ENCODE measurements at places on chromosomes 1 and 21.

GRCh38 chr1:36034692-36035091 lies 49.2 kb upstream of the TEKT2 start:
- peak; percentile 19 for DNase-seq

GRCh38 chr1:30185809-30186208 lies 537.6 kb downstream of the MATN1 start:
- DNase-seq = no peak

- DNase-seq = no peak
These were observed 4.2 kb downstream of the ST6GALNAC5 start for GRCh38 chr1:76871355-76871974.

DNA sequence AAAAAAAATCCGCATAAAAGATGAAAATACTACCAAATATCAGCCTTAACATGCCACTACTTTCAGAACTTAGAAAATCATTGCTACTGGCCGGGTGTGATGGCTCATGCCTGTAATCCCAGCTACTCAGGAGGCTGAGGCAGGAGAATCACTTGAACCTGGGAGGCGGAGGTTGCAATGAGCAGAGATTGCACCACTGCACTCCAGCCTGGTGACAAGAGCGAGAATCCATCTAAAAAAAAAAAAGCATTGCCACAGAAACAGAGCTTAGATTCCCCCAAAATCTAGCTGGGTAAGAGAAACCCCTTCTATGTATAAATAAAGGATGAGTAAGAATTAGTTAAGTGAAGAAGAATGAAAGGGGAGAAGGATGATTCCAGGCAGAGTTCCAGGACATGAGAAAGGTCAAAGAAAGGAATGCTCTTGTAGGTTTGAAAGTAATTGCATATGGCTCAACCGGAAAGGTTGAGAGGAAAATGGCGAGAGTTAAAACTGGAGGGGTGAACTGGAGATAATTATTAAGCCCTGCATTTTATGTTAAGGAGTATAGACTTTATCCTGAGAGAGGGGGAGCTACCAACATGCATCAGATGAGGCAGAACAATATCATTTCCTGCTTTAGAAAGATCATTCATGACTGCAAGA lies 19.7 kb upstream of the NRDC start:
- DNase-seq = peak; percentile 68

- DNase-seq = no peak
These were observed 174.6 kb downstream of the RWDD3 start for GRCh38 chr1:95408507-95409136.

GRCh38 chr1:61124078-61124477 lies 41.7 kb downstream of the NFIA start:
- DNase-seq = no peak

DNA sequence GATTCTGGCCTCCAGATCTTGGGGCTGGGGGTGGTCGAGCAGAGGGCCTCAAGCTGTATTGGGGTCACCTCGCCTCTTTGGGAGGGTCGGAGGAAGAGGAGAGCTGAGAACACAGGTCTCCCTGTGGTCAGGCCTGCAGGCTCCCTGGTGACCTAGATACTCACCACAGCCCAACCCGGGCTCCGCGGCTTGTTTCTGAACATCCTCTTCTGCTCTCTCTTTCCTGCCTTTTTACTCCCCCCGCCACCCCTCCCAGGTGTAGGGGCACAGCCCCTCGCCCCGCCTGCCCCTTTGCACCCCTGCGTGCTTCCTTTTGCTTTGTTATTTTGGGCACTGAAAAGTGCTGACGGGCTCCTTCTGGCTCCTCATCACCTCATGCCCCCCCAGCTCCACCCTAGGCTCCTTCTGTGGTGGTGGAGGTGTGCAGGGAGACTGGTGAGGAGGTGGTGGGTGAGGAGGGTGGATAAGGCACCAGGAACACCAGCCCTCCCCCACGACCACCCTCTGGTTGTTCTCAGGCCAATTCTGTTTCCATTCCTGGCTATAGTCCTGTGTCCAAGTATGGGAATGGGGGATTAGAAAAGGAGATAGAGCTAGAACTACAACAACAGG lies 10.6 kb upstream of the LINGO4 start:
- DNase-seq = no peak

- no peak for DNase-seq
These were observed 29.0 kb downstream of the RBM11 start for GRCh38 chr21:14244911-14245310.

DNA sequence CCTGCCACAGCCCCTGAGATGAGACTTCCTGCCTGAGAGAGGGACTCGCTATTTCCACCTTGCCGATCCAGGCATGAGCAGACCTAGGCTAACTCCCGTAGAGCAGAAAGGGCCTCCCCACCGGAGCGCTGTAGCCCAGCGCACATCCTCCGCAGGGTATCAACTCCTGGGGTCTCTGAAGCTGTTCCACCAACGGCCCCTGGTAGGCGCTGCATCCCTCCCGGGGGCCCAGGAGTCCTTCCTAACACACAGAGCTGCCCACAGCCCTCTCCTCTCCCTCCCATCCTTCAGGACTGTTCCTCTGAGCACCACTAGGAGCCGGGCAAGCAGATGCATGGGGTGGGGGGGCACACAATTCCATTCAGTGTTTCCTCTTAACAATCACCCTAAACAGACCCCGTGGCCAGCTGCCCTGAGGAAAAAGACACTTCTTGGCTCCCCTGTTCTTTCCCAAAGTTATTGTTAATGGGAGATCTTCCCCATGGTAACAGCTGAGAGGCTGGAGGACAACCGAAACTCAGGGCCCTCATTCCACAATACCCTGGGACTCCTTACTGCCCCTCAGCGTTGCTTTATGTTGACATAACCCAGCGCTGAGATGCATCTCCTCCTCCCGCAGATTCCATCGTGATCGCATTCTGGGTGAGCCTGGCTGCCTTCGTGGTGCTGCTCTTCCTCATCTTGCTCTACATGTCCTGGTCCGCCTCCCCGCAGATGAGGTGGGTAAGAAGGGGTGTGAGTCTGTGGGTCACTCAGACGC lies 7.5 kb downstream of the MRAP start:
- DNase-seq = no peak

GRCh38 chr1:22437573-22437972 lies 14.1 kb upstream of the ZBTB40 start:
- no peak for DNase-seq

- no peak for DNase-seq
These were observed 89.7 kb upstream of the ADAR start for GRCh38 chr1:154697710-154698109.

DNA sequence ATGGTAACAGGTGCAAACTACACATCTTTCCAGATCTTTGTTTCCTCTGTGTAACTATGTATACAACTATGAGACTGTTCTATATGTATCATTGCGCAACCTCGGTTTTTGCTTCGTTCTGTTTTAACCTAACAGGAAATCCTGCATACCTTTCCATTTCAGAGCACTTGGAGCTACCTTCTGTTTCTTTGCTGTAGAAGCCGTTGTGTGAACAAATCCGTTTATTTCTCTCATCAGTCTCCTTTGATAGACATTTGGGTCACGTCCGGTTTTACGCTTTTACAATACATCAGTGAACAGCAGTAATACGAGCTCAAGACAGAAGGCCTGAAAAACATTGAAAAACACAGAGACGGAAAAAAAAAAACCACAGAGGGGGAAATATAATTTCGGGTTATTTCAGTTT lies 10.5 kb downstream of the ATP5IF1 start:
- no peak for DNase-seq

- peak; percentile 33 for DNase-seq
These were observed 4.7 kb upstream of the CCDC24 start for GRCh38 chr1:43986712-43987111.

DNA sequence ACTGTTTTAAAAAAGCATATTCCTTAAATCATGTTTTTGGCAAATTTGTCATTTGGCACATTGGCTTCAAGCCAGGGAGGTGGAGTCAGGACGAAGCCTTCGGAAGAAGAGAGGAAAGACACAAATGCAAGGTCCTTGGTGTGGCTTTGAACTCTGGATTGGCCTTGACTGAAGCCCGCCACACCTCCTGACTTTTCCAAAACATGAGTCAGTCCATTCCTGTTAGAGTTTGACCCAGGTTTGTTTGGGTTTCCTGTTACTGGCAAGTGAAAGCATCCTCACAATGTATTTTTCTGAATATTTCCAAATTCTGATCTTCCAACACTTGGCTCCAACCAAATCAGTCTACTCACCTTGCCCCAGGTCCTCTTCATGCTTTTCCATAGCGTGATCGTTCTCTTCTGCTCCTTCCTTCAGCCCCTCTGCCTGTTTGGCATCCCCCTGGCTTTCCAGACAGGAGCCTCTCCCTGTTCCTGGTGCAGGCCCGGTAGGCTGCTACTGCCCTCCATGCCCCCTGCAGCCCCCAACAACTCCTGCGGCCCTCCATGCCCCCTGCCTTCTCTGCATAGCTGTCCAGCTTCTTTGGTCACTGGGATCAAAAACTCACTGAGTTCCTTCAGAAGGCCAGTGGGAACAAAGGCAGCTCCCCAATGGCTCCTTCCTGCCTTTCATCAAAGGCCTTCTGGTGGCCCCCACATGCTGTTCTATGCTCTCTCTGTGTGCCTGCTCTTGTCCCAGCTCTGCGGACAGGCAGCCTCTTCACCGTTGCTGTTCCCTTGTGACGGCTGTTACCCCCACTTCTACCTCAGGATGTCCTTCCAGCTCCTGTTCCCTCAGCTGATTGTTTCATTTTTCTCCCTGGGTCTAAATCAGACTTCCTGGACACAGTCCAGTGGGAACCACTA lies 30.4 kb upstream of the SLC30A1 start:
- no peak for DNase-seq

DNA sequence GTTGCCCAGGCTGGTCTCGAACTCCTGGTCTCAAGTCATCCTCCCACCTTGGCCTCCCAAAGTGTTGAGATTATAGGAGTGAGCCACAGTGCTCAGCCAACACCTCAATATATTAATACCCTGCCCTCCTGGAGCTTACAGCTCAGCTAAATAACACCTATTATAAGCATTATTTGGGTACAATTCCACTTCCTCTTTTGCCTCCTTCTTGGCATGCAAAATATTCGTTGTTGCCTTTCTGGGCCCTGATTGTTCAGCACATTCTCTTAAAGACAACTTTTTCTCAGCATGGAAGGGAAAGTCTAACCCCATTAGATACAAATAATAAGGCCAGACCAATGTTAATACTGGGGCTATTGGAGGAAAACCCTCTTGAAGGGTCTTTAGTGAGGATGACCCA lies 2.8 kb downstream of the PAQR7 start:
- DNase-seq = no peak

GRCh38 chr1:195278644-195279043 lies 1329.6 kb downstream of the KCNT2 start:
- DNase-seq = no peak

DNA sequence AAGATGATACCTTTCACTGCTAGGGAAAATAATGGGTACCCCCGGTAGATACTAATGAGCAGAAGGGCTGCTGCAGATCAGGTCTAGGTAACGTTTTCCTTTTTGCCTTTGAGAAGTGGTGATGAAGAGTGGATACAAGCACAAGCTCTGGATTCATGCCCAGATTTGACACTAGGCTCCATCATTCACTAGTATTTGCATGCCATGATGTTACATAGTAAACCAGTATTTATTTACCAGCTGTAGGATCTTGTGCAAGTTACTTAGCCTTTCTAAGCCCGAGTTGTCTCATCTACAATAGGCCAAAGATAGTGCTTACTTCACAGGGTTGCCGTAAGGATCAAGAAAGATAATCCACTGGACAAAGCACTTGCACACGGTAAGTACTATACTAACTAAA lies 14.2 kb downstream of the PTPN14 start:
- DNase-seq = no peak

GRCh38 chr21:22260274-22260673 lies 1262.1 kb downstream of the NCAM2 start:
- DNase-seq = no peak

GRCh38 chr1:207309745-207310273 lies 11.7 kb upstream of the CD55 start:
- DNase-seq = peak; percentile 57

DNA sequence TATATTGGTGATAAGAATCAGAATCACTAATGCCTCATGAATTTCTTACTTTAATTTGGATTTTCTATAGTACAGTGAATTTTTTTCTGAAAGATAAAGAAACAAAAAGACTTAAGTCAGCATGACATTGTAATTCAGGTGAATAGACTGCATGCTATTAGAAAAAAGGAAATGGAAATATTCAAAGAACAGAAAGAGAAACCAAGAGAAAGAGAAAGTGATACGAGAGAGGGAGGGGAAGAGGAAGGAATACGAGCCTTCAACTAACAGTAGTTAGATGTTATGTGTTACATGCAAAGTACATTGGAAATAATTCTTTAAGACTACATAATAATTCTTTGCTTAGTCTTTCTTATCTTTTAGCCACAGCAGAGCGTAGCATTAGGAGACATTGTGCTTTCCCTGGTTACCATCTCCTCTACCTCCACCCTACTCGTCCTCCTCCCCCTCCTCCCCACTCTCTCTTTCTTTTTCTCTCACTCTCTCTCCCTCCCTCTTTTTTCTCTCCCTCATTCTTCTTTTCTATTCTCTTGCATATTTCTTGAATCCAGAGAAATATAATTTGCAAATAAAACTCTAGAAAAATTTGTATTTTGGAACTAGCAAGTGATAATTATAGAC lies 46.4 kb upstream of the ADGRL4 start:
- DNase-seq = no peak

- DNase-seq = no peak
These were observed 1.9 kb downstream of the DMRTA2 start for GRCh38 chr1:50421366-50421748.

DNA sequence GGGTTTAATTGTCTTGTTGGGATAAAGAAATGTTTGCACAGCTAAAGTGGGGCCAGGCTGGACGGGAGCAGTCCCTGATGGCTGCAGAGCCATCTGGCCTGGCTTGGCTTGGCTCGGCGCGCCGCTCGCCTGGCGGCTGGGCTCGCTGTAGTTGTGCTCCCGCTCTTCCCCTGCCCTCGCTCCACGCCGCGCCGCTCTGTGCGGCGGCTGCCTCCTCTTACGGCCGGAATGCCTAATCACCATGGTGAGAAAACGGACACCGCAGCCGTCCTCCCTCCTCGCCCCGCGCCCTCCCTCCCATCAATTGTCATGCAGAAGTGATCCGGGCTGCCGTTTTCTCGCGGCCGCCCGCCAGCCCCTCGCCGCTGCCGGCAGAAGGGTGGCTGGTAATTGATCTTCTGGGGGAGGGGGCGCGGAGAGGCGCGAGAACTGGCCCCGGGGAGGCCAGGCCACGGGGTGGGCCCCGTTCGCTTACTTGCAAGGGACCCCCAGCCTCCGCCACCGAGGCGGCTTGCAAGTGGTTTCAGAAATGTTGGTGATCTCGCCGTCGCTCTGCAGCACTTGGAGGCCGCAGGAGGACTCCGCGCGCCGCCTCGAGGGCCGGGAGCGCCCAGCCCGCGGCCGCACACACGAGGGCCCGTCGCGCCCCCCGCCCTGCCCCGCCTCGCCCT lies 12.4 kb downstream of the RNF220 start:
- peak; percentile 74 for DNase-seq

GRCh38 chr1:39173119-39173994 lies 31.1 kb upstream of the MACF1 start:
- DNase-seq = no peak

GRCh38 chr1:1150100-1150499 lies 23.6 kb upstream of the TTLL10 start:
- no peak for DNase-seq

GRCh38 chr21:22352088-22352487 lies 1353.9 kb downstream of the NCAM2 start:
- no peak for DNase-seq

DNA sequence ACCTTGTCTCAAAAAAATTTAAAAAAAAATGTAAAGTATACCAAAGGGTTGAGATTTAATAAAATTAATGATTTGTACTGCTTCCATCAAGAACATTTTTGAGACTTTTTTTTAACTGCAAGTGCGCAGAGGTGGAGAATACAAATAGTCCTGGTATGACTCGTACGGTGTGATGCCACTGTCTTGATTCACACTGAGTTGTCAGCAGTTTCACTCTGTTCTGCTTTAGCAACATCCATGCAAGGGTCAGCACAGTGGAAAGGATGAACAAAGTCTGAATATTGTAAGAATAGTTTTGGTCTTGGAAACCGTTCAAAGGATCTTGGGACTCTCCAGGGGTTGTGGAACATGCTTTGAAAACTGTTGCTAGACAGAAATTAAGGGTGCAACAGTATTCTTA lies 40.2 kb downstream of the EXO1 start:
- DNase-seq = peak; percentile 34
